ENCODE measurements at places on chromosomes 11 and 22. TPM values are rescaled to one million over a fixed set of nuclear protein-coding genes. Genes with fewer than 3 reads are reported as not detected.

The KRTAP5-10 gene
- total RNA-seq, result not detected

DNA sequence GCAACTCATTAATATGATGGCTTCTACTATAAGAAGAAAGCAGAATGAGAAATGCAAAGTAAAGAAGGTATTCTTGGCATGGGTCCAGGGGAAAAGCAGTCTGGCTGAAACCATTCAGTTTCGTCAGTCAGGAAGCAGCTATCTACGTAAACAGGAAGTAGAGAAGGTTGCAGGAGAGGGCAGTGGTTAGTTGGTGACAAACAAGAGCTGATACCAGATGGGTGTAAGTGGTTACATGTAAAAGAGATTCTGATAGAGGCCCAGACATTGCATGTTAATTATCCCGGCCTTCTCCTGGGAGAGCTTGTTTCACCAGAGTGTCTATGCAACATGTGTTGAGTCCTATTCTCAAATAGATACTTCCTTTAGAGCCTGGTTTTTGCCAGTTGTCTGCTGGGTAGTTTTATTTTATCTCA, 58.4 kb upstream of the PSMA1 start:
- no peak for DNase-seq

- peak; percentile 86 for DNase-seq
Observed at GRCh38 chr11:46380340-46381047, 975 bp upstream of the MDK start.

- DNase-seq, result no peak
Observed at GRCh38 chr11:26696330-26696729, 25.5 kb downstream of the SLC5A12 start.

GRCh38 chr11:119262668-119263351, 54.1 kb downstream of the MCAM start:
- DNase-seq, result no peak

GRCh38 chr11:81839976-81840375, 893.7 kb downstream of the FAM181B start:
- DNase-seq, result no peak

- no peak for DNase-seq
Observed at GRCh38 chr11:1291295-1292017, 18.0 kb downstream of the TOLLIP start.

DNA sequence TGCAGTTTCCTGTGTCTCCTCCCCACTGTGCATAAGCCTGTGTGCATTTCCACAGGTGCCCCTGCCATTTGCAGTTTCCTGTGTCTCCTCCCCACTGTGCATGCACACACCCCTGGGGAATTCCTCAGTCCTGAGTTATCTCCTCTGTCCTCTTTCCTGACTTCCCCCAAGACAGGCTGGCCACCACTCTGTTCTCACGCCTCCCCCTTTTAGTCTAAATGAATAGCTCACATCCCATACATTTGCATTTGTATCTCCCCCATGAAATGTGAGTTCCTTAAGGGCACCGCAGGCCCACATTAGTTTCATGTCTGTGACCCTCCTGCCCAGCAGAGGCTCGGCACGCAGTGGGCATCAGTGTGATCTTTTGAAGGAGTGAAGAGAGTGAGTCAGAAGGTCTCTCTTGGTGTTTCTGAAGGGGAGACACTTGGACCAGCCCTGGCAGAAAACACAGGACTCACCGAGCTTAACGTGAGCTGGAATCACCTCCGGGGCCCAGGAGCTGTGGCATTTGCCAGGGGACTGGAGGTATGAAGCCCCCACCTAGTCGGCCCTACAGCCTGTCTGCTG, 6.2 kb downstream of the LRRC74B start:
- DNase-seq, result no peak
